ENCODE measurements at places on chromosomes 11 and 22. TPM values are rescaled to one million over a fixed set of nuclear protein-coding genes. Genes with fewer than 3 reads are reported as not detected.

Gene GLYATL2
- total RNA-seq, result not detected

Gene STARD10
- total RNA-seq, result 17.7 TPM

Gene TPST2
- total RNA-seq, result 40.7 TPM

Gene B4GALNT4
- 8.6 TPM for total RNA-seq

Gene KRTAP5-9
- total RNA-seq, result not detected

Gene OR10A2
- total RNA-seq, result not detected

Gene GLB1L2
- 0.73 TPM for total RNA-seq

Gene HYOU1
- 162 TPM for total RNA-seq

Gene NCF4
- 31.7 TPM for total RNA-seq

GRCh38 chr11:46342239-46342638, 5.0 kb upstream of the DGKZ start:
- DNase-seq, result no peak

DNA sequence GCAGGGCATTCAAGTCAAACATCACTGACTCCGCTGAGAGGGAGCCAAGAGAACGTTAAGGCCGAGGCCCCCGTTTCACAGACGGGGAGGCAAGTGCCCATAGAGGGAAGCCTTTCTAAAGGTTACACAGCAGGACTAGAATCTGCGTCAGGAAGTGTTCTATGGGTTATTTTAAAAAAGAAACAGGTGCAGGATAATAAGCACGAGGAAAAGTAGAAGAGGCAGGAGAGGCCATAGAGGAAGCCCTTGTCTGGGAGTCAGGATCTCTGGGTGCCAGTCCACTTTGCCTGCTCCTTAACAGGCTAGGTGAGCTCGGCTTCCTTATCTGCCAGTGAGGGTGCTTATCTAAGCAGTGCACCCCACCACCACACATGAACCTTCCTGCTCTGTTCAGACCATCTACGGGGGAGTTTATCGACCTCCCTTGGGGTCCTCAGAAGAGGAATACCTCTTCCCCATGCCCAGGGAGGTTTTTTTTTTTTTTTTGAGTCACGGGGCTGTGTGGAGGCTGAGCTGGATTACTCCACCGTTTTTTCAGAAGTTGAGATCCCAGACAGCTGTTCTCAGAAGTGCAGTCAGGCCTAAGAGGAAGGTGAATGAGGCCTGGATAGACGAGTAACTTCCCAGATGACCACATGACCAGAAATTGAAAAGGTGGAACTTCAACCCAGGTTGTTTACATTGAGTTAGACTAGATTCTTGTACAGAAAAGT, 1.2 kb upstream of the FCHSD2 start:
- no peak for DNase-seq

- DNase-seq, result no peak
Measured at GRCh38 chr22:47032091-47032943, 269.9 kb downstream of the TBC1D22A start.

GRCh38 chr11:6077723-6078122, 29.8 kb upstream of the OR56B4 start:
- no peak for DNase-seq

- no peak for DNase-seq
Measured at GRCh38 chr11:134574425-134574824, 162.4 kb upstream of the B3GAT1 start.

DNA sequence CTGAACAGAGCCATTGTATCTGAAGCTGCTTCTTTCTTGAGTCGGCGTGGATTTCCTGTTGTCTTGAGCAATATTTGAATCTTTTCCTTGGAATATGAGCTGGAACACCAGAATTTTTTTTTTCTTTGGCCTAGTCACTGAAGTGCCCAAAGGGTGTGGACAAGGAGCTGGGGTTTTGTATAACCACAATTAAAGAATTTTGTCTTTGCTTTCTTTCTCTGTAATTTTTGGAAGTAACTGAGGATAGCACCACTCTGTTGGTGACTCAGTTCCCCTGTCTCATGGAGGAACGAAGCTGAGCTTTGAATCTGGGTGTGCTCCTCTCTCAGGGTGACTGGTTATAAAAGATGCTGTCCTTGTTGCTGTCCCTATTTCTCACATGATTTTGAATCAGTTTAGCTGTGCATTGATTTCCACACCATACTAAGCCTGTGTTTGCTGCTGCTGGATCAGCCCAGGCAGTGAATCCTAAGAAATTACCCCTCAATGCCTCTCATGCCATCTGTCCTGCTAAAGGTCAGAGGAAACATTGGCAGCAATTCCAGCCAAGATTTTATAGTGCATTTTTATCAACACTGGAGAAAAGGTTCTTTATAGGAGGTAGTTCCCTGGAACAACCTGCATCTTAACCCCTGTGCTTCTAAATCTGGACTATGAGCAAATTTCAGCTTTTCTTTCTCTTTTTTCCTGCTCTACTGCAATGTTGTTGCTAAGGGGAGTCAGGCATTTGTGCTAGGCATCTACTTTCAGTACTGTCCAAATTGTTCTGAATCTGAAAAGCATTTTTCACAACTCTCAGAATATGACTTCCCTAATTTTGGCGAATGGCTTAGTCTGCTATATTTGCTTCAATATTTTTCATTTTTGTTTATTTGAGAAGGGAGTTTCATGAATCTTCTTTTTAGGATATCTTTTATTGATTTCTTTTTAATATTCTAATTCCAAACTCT, 540.8 kb downstream of the SOX6 start:
- DNase-seq, result no peak

DNA sequence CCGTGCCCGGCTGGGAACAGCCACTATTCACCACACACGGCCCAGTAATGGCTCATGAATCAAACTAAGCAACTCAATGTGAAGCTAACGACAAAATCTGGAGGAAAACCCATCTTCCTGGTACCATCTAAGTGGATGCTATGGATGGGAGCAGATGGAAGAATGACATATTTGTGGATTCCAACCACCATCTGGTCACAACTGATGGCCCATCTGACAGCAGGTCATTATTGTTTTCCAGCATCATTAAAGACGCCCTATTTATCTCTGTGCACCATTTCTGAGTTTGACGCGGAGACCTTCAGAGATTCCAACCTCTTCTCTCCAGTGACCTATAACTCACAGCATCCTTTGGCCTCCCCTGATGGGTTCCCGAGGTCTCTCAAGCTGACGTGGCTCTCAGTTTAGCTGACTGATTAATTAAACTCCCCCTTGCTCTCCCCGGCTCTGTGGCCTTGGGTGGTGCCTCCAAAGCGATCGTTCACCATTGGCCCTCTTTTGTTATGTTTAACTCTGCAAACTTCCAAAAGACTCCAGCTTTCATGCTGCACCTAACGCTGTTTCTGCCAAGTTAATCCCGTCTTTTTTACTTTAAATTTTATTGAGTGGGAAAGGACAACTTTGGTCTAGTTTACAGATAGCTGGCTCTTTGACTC, 1514.4 kb downstream of the BRD1 start:
- DNase-seq, result no peak

- DNase-seq, result no peak
Measured at GRCh38 chr22:24155627-24156140, 25.6 kb upstream of the SUSD2 start.

- DNase-seq, result no peak
Measured at GRCh38 chr22:29126670-29127395, 54.0 kb downstream of the KREMEN1 start.

DNA sequence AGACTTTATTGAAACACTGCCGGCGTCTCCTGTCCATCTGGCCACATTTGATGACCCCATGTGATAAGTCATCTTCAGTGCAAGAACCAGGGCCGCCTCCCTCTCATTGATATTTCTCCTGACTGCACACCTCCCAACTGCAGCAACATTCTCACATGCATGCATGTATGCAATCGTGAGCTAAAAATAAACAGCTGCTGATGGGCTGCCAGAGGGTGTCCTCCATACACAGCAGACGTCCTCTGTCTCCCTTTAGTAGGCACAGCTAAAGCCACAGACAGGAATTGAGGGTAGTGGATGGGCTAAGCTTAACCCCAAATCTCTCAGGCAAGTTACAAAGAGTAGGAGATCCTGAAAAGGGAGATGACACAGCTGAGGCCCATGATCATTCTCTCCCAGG, 106.7 kb upstream of the HSD17B12 start:
- no peak for DNase-seq
